ENCODE measurements at places on chromosomes 16 and 17.

- no peak for DNase-seq
Measured at GRCh38 chr17:16989230-16989952, 17.5 kb upstream of the TNFRSF13B start.

GRCh38 chr16:71537643-71538042, 11.4 kb downstream of the CHST4 start:
- DNase-seq: no peak

DNA sequence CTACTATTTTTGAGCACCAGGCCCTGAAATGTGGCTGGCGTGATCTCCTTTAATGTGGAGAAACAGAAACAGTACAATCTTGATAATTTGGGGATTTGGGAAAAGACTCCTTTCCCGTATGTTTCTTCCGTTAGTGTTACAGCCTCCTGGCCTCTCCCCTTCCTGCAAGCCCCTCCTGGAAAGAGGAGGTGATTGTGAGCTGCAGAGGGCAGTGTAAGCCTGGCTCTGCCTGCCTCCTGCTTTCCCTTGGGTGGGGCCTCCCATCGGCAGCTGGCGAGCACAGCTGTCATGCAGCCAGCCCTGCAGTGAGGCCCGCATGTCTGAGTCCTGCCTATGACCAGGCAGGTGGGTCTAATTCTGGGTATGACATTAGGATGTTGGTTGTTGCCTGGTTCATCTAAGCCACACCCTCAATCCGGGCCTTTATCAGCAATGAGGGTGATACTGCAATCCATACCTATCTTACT, 48.7 kb upstream of the WSB1 start:
- DNase-seq: peak; percentile 88

DNA sequence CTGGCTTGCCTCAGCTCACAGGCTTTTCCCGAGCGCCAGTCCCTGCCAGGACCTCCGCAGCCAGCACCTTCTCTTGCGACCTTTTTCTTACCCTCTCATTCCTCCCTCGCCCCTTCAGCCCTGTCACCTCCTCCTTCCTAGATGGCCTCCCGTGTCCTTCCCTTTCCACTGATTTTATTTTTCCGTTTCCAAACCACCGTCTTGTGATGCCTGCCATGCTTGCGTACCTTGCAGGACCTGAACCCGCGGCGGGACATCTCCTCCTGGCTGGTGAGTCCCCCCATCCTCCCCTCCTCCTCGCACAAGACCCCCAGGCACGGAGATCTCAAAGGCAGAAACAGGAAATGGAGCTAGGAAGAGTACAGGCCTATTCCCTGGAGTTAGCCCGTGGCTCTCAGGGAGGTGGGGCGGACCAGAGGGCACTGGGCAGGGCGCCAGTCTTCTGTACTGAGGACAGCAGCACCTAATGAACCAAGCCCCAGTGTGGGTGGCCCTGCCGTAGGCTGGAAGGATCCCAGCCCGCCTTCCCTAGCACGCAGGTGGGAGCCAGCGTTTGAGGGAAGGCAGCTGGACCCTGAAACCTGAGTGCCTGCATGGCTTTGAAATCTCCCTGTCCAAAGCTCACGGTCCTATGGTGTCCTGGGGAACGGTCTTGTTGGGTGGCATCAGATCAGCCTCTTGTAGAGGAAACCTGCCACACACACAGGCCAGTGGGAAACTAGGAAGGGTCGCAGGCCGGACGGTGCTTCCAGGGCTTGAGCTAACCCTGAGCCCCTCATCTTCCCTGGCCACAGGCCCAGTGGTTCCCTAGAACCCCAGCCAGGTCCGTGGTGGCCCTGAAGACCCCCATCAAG, 612 bp downstream of the CISD3 start:
- DNase-seq: peak; percentile 84

DNA sequence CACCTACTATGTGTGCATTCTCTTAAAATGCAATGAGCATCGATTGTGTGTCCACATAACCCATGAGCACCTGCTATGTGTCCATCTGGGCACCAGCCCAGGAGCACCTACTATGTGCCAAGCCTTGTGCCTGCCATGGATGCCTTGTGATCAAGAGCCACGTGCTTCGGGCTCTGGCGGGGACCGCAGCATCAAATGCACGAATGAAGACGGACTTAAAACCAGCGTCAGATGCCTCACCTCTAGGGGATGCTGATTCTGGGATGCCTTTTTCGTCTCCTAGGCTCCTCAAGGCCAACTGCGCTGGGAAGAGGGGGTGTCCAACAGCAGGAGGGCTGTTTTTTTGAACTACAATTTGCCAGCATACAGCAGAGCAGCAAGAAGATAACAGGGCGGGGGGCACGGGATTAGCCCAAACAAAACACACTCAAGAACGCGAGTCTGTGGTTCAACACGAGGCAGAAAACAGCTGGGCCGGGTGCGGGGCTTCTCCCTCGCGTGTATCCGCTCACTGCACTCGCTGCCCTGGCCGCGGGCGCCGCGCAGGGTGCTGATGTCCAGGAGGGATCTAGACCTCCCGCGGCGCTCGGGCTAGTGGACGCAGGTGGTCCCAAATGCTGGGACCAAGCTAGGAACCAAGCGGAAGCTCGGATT, 1.2 kb upstream of the GLIS2 start:
- no peak for DNase-seq

Measured in sciatic nerve (tissue), 2 donors.